Esophagus mucosa (tissue), 1 donor: ENCODE measurements at places on chromosomes 5 and 9. TPM values are rescaled to one million over a fixed set of nuclear protein-coding genes. Genes with fewer than 3 reads are reported as not detected.

The PTGER4 gene
- total RNA-seq, result 1.5 TPM

The IQGAP2 gene
- 4.2 TPM for total RNA-seq

The LCN9 gene
- total RNA-seq, result not detected

The MEF2C gene
- 4.5 TPM for total RNA-seq

The CLIC3 gene
- 154 TPM for total RNA-seq

The GRIN3A gene
- total RNA-seq, result not detected

The SH3RF2 gene
- 49.8 TPM for total RNA-seq

The UNC13B gene
- 31.0 TPM for total RNA-seq

The GRXCR2 gene
- not detected for total RNA-seq

The PCDHGB5 gene
- 5.8 TPM for total RNA-seq

The SARDH gene
- total RNA-seq, result 0.12 TPM

The SPINK13 gene
- total RNA-seq, result not detected

The TOR1A gene
- total RNA-seq, result 15.5 TPM

The TNFAIP8 gene
- total RNA-seq, result 15.3 TPM
